ENCODE measurements at places on chromosomes 4 and X.

DNA sequence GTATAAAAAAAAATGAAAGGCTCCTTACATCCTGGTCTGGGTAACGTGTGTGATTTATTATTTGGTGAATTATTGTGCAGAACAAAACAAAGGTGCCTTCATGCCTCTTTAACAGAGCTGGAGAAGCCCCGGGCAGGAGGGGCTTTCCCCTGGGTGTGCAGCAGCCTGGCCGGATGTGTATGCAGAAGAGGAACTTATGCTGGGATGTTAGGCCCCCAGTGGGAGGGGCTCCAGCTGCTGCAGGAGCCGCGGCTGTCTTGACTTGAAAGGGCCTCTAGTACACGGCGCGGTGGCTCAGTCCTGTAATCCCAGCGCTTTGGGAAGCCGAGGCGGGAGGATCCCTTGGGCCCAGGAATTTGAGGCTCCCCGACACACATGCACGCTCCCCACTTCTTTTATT lies 16.0 kb downstream of the CCNQ start:
- DNase-seq = peak; percentile 17

DNA sequence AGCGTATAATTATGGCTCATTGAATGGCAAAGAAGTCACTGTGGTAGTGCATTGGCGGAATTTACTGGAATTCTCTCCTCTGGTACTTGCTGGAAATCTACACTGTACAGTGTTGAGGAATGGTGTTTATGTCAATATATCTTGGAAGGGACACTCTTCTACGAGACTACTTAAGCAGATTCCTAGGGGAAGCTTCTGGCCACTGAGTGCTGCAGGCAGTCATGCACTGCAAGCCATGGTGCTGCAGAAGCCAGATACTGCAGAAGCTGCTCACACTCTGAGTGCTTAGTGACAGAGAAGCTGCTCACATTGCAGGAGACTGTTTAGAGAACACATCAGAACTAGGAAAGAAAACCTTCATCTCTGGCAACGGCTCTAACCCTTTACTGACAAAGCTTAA lies 725.0 kb downstream of the CCSER1 start:
- no peak for DNase-seq

GRCh38 chr4:37477126-37477525 lies 209.1 kb downstream of the RELL1 start:
- no peak for DNase-seq

GRCh38 chrX:131802836-131803626 lies 220.1 kb upstream of the STK26 start:
- DNase-seq = no peak

DNA sequence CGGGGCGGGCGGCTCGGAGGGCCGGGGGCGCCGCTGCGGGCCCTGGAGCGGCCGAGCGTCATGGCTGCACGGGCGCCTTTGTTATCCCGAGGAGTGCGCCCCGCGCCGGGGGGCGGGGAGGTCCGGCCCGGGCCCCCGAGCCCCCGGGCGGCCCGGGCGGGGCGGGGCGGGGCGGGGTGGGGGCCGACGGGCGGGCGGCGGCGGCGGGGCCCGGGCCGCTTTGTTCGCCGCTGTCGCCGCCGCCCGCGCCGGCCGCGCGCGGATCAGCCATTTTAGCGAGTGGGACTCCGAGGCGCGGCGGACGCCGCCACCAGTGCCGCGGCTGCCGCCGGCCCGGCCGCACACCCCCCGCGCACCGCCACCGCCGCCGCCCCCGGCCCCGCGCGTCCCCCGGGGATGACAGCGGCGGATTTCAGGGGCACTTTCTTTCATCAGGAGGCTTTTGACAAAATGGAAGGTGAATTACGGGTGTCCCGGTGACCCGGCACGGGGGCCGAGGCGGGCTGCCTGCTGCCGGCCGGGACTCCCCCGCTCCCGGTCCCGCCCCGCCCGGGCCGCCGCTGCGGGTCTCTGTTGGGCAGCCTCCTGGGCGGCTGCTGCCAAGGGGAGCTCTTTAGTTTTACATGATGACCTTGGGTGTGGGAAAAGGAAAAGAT lies 1.2 kb downstream of the HMGB3 start:
- DNase-seq = no peak

DNA sequence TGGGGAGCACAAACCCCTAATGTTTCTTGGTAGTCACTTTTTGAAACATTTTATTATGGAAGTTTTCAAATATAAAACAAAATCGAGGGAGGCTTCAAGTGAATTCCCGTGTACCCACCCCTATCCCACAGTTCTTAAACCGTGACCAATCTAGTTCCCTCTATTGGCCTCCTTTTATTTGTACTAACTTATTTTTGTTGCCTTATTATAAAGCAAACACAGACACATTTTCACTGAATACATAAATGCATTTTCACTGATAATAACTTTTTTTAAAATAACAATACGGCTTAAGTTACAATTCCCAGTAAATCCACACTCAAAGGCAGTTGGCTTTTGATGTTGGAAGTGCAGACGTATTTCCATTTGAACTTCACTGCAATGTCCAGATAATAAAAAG lies 9.3 kb downstream of the HMX1 start:
- no peak for DNase-seq

GRCh38 chrX:71102292-71102691 lies 4.2 kb downstream of the CXorf65 start:
- no peak for DNase-seq

- no peak for DNase-seq
These were observed 327.7 kb upstream of the F9 start for GRCh38 chrX:139202742-139203420.

DNA sequence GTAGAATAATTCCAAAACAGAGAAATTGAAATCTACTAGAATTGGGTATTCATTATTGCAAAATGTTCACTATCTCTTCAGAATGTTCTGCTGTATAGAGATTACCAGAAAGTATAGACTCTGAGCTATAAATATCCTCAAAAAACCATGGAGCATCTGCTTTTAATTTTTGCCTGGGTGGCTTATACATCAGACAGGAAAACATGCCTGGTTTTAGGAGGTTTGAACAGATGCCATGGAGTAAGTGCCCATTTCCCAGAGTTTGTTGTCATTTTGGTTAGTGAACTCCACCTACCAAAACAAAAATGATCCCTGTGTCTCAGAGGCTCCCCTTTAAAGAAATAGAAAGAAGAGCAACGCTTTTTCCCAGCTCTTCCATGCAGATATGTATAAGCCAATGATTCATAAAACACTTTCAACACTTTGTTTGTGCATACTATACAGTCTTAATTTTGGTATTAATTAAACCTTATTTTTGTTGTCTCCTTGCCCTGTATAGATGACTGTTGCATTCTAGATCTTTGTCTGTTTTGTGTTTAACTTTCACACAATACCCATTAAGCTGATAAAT lies 68.7 kb downstream of the MEPE start:
- no peak for DNase-seq

GRCh38 chrX:40938423-40938822 lies 146.8 kb upstream of the USP9X start:
- no peak for DNase-seq

GRCh38 chr4:83552924-83553323 lies 17.0 kb downstream of the GPAT3 start:
- no peak for DNase-seq

DNA sequence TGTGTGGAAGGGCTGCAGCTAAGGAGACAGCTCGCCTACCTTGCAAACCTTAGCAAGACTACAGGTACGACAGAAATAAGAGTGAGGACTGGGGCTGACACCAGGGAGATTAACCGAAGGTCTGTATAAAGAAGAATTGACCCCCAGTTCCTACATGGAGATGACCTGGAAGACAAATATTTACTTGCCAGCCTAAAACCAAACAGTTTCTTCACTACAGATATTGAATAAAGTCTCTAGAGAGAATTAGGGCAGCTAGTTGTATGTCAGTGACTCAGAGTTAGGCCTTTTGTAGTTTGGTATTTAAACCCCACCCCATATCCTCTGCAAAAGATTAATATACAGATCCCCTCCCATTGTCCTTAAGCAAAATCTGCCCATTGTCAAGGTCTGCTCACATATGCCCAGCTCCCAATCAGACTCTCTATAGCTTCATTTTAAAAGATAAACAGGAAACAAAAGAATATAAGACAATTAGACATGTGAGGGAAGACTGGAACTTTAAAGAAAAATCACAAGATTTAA lies 28.1 kb upstream of the FRMPD3 start:
- no peak for DNase-seq
